Skin of body (tissue), 3 donors: ENCODE measurements at places on chromosomes 16 and 17. TPM values are rescaled to one million over a fixed set of nuclear protein-coding genes. Genes with fewer than 3 reads are reported as not detected.

GRCh38 chr16:48014349-48015135, 141.3 kb downstream of the ABCC12 start:
- DNase-seq: no peak

GRCh38 chr17:36130346-36130745, 26.7 kb downstream of the CCL4 start:
- no peak for DNase-seq

The SLC16A6 gene
- 2.5 TPM for total RNA-seq

GRCh38 chr17:58586009-58586644, 71.7 kb upstream of the MTMR4 start:
- DNase-seq: no peak

DNA sequence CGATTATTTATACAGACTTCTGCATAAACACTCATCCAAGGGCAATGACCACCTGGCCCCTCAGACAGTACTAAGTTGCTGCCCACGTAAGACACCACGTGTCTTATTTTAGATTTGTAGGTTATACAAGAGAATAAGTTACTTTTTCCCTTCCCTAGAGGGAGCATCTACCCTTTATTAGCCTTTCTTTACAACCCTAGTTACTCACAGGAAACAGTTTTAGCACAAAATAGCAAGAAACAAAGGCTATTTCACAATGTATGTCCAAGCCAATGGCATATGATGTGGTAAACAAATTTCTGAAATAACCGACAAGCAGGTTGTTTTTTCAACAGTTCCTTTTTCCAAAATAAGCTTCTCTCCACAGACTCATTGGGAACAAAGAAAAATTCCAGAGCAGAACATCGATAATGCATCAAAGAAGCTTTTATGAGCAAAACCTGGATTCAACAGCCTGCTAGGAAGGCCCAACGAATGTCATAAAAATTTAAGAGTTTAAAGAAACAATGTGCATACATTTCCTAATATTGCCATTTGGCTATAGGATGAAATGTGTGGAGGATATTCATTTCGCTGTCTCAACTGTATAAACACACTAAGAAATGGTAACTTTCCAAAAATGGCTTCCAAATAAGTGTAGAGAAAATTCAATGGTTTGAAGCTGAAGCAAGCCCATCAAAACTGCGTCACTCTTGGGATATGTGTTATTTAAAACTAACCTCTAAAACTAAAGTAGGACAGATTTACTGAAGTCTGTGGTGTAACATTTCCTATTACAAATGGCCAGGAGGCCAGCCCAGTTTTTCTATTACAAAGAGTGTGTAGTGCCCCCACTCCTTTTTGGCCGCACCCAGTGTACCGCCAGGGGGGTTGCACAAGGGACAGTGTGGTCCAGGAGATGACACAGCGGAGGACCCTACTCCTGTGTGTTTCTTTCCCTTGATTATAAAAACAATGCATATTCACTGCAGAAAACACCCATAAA, 50.4 kb upstream of the ERN1 start:
- peak; percentile 20 for DNase-seq

The KRTAP4-1 gene
- 3.6 TPM for total RNA-seq

The IKZF3 gene
- total RNA-seq: 0.39 TPM

- no peak for DNase-seq
These were observed 546 bp downstream of the SNN start for GRCh38 chr16:11668623-11669379.

GRCh38 chr16:68072038-68072695, 13.0 kb upstream of the NFATC3 start:
- peak; percentile 14 for DNase-seq

GRCh38 chr17:81635973-81636504, 873 bp downstream of the NPLOC4 start:
- no peak for DNase-seq

DNA sequence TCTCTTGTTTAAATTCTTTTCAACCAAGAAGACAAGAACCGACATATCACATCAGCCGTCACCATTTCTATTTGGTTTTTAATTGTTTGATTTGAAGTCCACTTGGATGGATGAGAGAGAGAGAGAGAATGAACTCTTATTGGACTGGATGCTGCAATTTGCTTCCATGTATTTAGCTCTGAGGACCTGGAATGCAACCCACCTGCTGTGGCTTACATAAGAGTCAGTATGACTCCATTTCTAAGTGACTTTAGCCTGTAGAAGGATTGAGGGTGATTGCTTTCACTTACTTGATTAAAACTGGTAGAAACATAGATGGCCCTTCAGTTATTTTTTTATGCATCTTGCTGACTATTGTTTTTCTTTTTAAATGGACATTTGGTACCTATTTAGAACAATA, 296.1 kb downstream of the CNTNAP4 start:
- DNase-seq: no peak

DNA sequence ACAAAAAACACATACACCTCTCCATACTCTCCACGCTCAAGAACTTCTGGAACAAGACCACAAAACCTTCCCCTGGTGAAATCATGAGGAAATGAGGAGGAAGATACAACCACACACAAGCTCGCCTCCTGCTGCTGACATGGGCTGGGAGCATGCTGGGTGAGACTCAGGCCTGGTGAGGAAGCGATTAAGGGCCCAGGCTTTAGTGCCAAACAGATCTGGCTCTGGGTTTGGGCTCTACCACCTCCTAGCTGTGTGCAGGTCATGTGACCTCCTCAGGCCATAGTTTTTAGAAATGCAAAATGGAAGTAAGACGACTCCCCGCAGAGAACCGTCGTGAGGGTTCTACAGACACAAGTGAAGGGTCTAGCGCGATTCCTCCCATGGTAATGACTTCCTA, 41.3 kb downstream of the VAC14 start:
- no peak for DNase-seq

DNA sequence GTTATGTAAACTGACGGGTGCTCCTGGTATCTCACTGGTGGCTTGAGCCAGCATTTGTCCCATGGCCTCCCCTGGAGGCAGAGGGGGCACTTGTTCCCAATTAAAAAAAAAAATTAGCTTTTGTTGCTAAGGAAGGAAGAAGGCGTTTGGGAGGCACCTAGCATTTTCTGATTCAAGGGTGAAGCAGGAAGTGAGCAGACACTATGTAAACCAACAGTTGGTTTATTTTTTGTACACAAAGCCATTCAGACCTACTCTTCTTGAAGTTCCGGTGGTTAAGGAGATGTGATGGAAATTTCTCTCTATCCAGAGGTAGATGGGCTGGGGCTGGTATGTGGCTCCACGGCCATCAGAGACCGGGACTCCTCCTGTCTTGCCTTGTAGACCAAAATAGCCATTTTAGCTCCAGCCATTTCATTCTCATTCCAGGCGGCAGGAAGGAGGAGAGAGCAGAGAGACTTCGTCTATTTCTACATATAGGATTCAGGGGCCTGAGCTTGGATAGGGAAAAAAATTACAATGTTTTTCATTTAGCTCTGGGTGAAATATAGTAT, 103.0 kb downstream of the SNX29 start:
- DNase-seq: no peak

- DNase-seq: no peak
These were observed 17.8 kb downstream of the MBTPS1 start for GRCh38 chr16:84098939-84099338.

DNA sequence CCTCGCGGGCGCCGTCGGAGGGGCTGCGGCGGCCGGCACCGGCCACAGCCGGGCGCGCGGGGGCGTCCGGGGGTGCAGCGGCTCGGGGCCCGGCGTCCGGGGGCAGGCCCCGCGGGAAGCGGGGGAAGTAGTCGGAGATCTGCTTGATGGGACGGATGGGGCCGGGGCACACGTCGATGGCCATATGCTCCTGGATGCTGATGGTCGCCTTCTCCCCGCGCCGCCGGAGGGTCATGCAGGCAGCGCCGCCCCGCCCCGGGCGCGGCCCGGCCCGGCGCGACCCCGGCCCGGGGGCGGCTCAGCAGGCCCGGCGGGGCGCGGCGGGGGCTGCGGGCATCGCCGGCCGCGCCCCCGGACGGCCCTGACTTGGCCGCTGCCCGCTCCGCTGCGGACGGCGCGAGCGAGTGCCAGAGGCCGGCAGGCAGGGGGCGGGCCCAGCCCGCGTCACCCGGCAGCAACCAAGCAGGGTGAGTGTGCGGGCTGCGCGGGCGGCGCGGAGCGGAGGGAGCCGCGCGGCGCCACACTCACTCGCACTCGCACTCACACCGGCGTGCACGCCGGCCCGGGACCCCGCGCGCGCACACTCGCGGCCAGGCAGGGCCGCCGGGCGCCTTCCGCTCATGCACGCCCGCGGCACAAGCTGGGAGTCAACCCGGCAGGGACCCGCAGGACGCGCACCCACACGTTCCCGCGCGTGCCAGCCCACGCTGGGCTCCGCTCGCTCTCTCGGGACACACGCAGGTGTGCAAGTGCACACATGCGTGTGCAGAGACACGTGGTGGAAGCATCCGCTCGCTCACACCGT, at the start of gene DOC2B:
Gene DOC2B (minus strand): TSS at position 406 of the 805 bp plus-strand sequence. CDS start 171 bp downstream, at position 235.
- DNase-seq: no peak

The TRPV2 gene
- 5.2 TPM for total RNA-seq

The PRR35 gene
- total RNA-seq: not detected

- no peak for DNase-seq
These were observed 4.1 kb downstream of the MAP2K3 start for GRCh38 chr17:21288571-21289017.

GRCh38 chr16:4204521-4204920, 37.4 kb downstream of the SRL start:
- DNase-seq: peak; percentile 18

DNA sequence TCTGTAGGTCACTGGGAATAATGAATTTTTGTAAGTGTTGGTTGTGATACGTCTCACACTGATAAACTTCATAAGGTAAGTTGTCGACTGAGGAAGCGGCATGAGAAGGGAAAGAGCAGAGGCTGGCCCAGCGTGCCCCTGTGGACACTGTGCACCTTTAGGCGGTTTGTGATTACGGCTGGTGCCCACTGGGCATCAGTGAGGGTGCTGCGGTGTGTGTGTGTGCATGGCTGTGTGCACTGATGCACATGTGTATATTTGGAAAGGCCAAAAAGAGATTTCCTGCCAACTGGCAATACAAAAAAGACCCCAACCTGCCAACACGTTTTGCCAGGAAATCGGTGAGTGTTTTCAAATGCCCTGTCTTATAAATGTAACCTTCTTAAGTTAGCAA, 11.9 kb downstream of the IRF8 start:
- no peak for DNase-seq

DNA sequence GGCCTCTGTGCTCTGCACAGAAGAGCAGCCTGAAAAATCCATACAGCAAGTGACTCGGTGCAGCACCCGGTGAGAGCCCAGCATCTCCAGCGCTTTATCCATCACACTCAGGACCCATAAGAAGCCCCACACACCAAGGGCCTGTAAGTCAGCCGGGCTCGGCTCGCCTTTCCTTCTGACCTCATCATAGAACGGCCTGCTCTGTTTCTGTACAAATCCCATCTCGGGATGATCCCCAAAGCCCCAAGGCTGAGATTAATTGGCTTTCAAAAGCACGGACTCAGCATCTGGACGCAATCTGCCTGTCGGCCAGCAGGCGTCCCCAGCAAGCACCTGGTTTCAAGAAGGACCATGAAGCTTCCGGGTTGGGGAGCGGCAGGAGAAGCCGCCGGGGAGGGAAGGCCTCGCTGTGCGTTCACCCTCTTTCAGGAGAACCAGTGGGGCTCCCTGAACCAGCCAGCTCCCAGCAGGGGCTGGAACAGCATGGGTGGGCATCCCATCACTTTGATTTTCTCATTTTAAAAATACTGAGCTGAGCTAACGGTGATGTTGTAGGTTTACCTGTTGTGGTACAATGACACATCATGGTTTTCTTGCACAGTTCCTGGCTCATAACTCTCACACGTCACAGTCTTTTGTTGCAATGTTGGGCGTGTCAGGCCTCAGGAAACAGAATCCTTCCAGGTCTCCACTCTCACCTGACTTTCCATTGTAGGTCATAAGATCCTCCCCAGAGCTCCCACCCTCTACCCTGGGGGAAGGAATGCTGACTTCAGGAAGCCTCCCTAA, 6.7 kb downstream of the CCDC57 start:
- peak; percentile 70 for DNase-seq

DNA sequence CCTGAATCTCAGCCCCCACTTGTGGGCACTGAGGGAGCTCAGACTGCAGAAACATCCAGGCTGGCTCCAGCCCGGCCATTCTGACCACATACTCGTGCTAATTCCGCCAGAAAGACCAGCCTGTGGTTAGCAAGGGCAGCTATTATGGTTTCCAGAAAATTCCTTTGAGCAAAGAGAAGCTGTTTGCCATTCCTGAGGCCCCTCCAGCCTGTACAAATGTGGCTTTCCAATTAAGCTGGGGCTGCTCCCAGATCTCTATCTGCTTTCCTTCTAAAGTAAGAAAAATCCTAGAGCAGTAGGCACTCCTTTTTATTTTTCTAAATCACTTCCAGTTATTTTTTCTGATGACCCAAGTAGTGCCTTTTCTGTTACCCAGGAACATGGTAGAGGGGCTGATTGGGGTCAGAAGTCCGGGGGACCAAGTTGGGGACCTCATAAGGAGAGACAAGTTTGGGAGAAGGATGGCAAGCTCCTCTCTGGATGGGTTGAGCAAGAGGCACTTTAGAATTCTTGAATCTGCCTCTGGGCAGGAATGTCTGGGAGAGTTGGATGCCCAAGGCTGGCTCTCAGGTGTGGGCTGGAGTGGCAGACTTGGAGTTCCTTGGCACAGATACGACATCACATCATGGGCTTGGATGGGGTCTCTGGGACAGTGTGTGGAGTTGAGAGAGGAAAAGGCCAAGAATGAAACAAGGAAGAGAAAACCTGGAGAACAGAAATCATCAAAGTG, 83.3 kb upstream of the TNRC6C start:
- no peak for DNase-seq

DNA sequence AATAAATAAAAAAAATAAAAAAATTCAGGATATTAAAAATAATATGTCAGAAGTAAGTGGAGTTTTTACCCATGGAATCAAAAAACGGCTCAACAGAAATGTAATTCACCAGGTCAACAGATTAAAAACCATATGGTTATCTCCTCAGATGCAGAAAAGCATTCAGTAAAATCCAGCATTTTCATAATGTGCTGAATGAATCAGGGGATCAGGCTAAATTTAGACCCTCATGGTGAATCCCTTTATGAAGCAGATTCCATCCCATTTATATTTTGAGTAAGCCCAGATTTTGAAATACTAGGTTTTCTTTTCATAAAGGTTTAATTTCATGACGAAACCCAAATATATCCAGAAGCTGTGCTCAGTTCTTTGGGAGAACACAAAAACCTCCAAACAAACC, 84.4 kb downstream of the OR1D5 start:
- DNase-seq: no peak

- no peak for DNase-seq
These were observed 660 bp downstream of the RBBP6 start for GRCh38 chr16:24539850-24540601.

GRCh38 chr17:78993981-78994671, 14.4 kb upstream of the LGALS3BP start:
- DNase-seq: no peak

- no peak for DNase-seq
These were observed 25.7 kb upstream of the ANKRD40CL start for GRCh38 chr17:50793007-50793406.

- no peak for DNase-seq
These were observed 9.9 kb upstream of the EDC4 start for GRCh38 chr16:67862623-67863583.

GRCh38 chr16:88451586-88452481, 1.2 kb upstream of the ZFPM1 start:
- DNase-seq: no peak
